Foreskin keratinocyte (primary cell): ENCODE measurements at places on chromosomes 6 and 20.

DNA sequence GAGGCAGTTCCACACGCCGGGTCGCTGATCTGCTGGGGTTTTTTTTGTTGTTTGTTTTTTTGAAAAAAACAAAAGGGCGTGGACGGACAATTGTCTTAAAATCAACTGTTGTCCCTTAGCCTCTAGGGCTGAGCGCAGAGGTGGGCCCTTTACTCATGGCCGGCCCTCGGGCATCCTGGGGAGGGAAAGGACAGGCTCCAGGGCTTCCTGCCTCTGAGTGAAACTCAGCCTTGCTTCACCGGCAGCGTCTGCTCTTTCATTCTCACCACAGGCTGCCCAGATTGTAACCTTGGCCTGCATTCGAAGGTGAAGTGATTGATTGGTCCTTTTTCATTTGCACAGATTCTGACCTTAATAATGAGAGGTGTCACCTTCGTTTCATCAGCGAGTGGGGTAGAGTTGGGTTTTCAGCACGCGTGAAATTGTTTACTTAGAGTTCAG is 797 bp downstream of the SMIM13 start:
- DNase-seq = peak; percentile 53

GRCh38 chr6:108851756-108852155 is 3.5 kb downstream of the ARMC2 start:
- no peak for DNase-seq

GRCh38 chr20:62852196-62852595 is 9.4 kb downstream of the TCFL5 start:
- no peak for DNase-seq

GRCh38 chr6:129842881-129843409 is 18.2 kb downstream of the TMEM244 start:
- DNase-seq = no peak

- DNase-seq = peak; percentile 73
Measured at GRCh38 chr6:27867051-27867944, 44.9 kb downstream of the OR2B2 start.

GRCh38 chr6:135922746-135923145 is 71.2 kb downstream of the PDE7B start:
- no peak for DNase-seq

DNA sequence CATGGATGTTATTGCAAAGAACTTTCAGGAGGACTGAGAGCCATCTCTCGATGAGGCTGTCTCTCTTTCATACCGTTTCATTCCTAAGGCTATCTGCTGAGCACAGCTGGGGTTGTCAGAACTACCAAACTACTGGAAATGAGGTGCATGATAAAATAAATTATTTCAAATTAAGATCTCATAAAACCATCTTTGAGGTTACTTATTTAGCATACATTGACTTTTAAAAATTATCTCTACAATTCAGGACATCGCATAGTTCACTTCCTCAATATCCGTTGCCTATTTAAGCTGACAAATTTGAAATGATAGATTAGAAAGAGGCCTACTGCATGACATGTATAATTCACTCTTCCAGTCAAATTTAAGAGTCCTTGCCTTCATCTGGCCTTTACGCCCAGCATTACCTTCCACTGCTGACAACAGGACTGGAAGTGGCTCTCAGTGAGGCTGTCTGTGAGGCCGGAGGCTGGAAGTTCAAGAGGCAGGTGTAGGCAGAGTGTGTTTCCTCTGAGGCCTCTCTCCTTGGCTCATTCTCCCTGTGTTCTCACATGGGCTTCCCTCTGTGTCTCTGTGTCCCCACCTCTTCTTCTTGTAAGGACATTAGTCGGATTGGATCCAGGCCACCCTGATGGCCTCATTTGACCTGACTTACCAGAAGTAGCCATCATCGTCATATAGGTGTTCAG is 12.8 kb upstream of the DUSP22 start:
- DNase-seq = no peak

- no peak for DNase-seq
Measured at GRCh38 chr6:104462811-104463599, 396.7 kb downstream of the HACE1 start.

DNA sequence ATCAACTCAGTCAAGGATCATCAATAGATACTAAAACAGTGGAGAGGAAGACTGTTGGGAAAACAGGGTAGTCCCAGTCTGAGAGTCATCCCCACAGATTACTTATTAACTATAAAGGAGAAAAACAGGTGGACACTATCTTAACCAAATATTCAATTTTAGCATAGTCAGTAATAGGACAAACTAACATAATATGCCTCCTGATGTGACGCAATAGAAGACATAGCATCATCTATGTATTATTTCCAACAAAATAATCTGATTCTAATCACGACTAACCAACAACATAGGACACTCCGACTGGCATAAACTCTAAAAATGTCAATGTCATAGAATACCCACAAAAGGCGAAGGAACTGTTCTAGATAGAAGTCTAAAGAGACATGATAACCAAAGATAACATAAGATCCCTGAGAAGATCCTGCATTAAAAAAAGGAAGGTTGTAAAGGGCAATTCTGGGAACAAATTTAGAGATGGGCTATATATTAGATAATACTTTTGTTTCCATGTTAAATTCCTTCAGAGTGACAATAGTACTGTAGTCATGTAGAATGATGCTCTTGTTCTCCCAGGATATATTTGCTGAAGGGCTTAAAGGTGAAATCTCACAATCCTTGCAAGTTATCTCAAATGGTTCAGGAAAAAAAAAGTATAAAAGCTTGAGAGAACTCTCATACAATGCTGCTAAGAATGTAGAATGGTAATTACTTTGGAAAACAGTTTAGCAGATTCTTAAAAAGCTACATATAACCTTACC is 28.9 kb downstream of the ILRUN start:
- no peak for DNase-seq

- no peak for DNase-seq
Measured at GRCh38 chr6:167787896-167788562, 38.7 kb upstream of the AFDN start.

- no peak for DNase-seq
Measured at GRCh38 chr6:136763716-136764516, 28.4 kb downstream of the MAP3K5 start.

GRCh38 chr6:164034602-164035140 is 620.2 kb downstream of the QKI start:
- DNase-seq = no peak

- DNase-seq = no peak
Measured at GRCh38 chr20:38298768-38299288, 5.1 kb upstream of the BPI start.

GRCh38 chr20:53872561-53873229 is 197.7 kb downstream of the BCAS1 start:
- peak; percentile 26 for DNase-seq

- DNase-seq = no peak
Measured at GRCh38 chr20:32112841-32113240, 3.3 kb downstream of the TM9SF4 start.

GRCh38 chr20:5551621-5552020 is 198.6 kb upstream of the SHLD1 start:
- DNase-seq = no peak

- DNase-seq = no peak
Measured at GRCh38 chr6:41900861-41901260, 5.7 kb upstream of the USP49 start.

GRCh38 chr20:47484303-47484702 is 17.4 kb upstream of the NCOA3 start:
- no peak for DNase-seq
